ENCODE measurements at places on chromosomes 5 and 9.

DNA sequence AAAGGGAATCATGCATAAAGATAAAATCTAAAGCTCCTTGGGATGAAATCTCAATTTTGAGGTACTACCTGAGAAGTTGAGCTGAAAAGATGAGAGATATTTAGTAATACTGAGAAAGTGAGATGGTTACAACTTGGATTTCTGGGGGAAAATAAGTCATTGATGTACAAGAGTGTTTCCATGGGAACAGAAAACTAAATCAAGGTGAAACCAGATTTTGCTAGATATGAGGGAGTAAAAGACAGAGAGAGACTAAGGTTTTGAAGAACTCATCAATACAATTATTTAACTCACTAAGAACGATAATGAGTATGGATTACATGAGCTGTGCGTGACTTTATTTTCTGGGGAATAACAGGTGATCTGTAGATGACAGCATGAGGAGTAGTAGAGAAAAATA is 10.2 kb upstream of the ST8SIA4 start:
- no peak for DNase-seq

DNA sequence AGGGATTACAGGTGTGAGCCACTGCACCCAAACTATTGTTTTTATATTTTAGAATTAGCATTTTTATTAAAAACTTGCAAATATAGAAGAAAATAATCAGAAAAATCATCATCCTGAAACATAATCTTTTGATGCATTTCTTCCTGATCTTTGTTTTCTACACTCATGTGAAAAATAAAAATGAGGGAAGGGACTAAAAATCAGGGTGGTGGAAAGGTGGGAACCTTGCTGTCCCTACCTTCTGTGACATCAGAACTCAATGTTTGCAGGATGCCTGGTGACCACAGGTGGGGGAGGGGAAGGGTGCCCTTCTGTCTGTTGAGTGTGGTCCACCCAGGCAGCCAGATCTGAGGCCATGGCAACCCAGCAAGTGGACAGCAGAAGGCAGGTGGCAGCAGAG is at the start of gene SMIM23:
TSS of gene SMIM23 (plus strand) at position 301 of the 400 bp plus-strand sequence. CDS start at position 356, 55 bp downstream.
- DNase-seq = no peak

- no peak for DNase-seq
Measured at GRCh38 chr9:91746904-91747303, 203.1 kb downstream of the ROR2 start.

- no peak for DNase-seq
Measured at GRCh38 chr9:23849379-23850035, 23.5 kb upstream of the ELAVL2 start.

GRCh38 chr5:73983644-73984043 is 357.6 kb downstream of the ARHGEF28 start:
- DNase-seq = no peak

DNA sequence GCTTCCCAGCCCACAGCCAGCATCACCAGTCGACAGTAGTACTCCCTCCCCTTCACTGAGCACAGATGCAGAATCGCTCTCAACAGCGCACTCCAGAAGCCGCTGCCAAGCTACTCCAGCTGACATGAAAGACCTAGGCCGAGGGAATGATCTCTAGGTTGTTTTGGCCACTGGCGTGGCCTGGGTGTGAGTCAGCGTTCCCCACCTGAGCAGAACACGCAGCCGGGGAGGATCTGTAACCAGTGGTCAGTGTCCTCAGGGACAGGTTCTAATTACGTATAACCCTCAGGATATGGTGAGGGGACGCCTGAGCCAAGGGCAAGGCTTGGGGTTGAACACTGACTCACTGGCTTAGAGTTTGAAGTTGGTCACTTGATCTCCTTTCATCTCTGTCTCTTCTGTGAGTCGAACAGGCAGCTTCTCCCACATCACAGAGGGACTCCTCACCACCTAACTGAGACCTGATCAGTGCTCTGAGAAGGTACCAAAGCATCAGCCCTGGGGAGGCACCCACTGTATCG is 76.9 kb upstream of the IL17B start:
- no peak for DNase-seq

DNA sequence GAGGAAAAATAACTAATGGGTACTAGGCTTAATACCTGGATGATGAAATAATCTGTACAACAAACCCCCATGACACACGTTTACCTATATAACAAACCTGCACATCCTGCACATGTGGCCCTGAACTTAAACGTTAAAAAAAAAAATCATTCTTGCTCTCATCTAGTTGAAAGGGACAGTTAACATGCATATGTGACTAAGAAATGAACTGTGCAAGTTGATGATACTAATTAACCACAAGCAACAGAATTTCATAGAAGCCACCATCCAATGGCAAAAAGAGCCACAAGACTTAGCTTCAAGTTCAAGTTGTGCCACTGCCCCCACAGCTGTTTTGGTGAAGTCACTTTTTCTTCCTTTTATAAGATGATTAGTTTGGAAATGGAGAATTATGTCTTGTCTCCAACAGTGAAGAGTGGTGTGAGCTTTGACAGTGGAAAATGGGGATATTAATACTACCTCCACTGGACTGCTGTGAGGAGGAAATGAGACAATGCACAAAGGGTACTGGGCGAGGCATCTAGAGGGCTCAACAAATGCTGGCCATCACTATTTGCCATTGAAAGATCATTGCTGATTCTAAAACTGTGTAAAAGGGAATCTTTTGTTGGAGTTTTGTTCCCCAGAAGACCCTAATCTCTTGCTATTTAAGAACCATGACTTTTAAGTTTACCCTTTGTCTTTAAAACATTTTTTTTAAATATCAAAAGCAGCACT is 202.1 kb downstream of the EBF1 start:
- no peak for DNase-seq

DNA sequence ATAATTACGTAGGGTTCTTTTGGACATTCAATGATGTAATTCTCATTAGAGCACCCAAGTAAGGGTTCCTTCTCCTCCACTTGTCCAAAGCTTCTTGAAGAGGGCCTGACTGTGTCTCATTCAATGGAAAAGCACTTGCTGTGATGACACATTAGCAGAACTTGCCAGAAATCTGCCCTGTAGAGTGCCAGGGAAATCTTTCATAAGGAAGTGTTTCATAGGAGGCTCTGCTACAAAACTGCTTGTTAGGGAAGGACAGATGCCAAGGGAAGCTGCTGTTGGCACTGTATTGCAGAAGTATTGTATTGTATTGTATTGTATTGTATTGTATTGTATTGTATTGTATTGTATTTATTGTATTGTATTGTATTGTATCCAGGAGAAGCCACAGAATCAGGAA is 45.5 kb upstream of the MPDZ start:
- DNase-seq = no peak

GRCh38 chr9:129560881-129561306 is 60.0 kb downstream of the C9orf50 start:
- DNase-seq = no peak
